HuH-7.5 (cell line): ENCODE measurements at places on chromosomes 2 and 18.

GRCh38 chr18:12862467-12862866 is 21.6 kb downstream of the PTPN2 start:
- DNase-seq: no peak

- DNase-seq: no peak
Measured at GRCh38 chr18:22961156-22961555, 28.0 kb downstream of the RBBP8 start.

DNA sequence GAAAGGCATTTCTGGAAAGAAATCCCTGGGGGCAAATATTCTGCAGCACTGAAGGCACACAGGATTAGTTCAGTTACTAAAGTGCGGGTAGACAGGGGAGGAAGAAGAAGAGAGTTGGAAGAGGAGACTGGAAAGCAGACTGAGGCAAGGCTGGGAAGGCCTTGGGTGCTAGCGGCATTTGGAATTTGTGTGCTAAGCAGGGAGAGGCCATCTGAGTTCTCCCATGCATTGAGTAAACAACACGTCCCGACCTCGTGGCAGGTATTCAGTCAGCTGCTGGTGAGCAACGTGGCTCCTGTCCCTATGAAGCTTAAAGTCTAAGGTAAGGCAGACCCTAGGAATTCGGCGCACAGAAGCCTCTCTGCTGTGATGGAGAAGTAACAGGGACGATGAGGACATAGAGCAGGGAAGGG is 30.7 kb downstream of the ATP8B1 start:
- DNase-seq: no peak

DNA sequence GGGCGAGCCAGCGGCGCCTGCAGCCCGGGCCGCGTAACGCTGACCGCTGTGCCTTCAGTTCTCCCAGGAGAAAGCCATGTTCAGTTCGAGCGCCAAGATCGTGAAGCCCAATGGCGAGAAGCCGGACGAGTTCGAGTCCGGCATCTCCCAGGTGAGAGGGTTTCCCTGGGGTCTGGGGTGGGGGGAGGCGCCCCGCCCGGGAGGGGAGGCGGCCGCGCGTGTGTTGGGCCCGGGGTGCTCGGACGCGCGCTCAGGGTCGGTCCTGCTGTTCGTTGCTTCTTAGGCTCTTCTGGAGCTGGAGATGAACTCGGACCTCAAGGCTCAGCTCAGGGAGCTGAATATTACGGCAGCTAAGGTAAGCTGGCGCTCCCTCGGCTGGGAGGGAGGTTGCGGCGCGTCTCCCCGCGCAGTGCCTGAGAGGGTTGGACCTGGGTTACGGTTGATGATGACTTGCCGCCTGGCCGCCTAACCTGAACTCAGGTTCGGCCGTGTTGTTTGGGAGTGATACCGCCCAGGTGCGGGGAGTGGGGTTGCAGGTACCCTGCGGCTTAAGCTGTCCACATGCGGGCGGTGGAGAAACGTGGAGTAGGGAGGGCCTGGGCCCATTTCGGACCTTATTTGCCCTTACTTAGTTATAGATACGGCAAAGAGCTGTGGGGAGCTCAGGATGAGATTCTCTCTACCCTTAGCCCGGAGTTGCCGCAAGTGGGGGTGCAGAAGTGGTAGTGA is 638 bp downstream of the RPS7 start:
- DNase-seq: no peak

DNA sequence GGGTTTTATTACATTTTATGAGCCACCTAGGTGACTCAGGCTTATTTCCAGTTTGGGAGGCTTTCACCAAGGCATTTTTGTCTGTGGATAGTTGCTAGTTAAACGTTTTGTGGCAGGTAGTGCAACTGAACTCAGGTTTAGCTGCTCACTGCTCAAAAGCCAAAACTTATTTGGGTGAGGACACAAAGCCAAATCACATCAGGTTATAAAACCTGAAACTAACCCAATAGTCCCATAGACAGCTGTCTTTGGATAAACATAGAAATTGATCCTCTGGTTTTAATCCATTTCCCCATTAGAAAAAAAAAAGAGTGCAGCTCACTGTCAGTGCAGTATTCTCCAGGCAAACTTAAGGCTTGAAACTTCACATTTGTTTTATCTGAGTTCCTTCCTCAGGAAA is 362.6 kb upstream of the TFPI start:
- DNase-seq: no peak

DNA sequence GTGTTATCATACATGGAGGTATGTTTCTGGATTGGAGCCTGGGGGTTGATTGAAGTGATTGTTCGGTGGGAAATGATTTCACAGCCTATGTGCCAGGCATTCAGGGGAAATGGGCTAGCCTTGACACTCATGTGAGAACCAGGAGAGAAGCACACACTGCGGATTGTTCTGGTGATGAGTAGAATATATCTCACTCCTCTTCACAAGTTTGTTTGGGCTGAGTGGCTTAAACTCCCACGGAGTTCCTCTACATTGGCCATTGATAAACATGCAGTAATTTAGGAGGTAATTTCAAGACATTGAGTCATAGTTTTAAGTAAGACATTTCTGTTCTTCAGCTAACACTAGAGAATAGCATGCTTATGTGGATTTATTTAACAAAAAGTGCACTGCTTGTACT is 498.9 kb upstream of the NETO1 start:
- no peak for DNase-seq

DNA sequence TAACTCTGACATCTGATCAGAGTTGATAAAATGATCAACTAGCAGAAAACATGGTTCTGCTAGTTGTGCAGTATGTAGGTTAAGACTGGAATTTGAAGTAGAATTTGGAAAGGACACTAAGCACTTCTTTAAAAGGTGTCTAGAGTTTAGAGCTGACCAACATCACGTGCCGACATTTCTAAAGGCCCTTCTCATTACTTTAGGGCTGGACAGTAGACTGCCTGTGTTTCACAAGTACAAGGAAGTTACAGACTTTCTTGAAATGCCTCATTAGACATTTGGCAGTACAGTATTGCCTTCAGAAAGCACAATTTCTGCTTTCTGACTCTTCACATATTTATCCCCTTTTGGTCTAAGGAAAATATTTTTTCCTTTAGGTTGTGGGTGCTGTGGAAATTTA is 255.3 kb downstream of the ZNF385B start:
- DNase-seq: no peak

GRCh38 chr2:84942964-84943421 is 28.0 kb upstream of the KCMF1 start:
- no peak for DNase-seq

- no peak for DNase-seq
Measured at GRCh38 chr2:10691521-10691920, 1.7 kb upstream of the NOL10 start.

DNA sequence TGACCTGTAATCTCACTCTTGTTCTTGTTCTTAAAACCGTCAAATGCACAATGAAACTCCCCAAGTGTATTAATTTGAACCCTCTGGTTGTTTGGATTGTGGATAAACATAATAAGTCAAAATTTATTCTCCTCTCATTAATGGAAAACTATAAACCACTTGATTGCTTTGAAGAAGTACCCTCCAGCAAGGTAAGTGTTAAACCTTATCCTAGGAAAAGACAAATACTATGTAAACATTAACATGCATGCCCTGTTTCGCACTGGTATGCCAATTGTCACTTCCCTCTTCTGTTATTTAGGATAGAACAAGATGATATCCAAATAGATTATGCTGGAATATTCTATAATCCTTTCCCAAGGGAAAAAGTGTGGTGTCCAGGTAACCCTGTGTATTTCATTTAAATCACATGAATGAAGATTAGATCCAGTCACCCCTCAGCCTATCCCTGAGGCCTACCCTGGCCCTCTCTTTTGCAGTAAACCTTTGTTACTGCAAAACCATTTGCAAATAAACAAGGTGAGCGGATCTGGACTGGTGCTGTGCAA is 1.3 kb downstream of the ADI1 start:
- DNase-seq: no peak

GRCh38 chr2:196136151-196136550 is 35.2 kb downstream of the STK17B start:
- no peak for DNase-seq

GRCh38 chr2:64488050-64488974 is 34.4 kb downstream of the LGALSL start:
- DNase-seq: peak; percentile 30

- DNase-seq: no peak
Measured at GRCh38 chr2:152336854-152337510, 2.0 kb downstream of the FMNL2 start.

GRCh38 chr18:9992300-9992972 is 78.6 kb downstream of the VAPA start:
- DNase-seq: no peak

GRCh38 chr2:165406173-165406572 is 63.3 kb upstream of the CSRNP3 start:
- no peak for DNase-seq

DNA sequence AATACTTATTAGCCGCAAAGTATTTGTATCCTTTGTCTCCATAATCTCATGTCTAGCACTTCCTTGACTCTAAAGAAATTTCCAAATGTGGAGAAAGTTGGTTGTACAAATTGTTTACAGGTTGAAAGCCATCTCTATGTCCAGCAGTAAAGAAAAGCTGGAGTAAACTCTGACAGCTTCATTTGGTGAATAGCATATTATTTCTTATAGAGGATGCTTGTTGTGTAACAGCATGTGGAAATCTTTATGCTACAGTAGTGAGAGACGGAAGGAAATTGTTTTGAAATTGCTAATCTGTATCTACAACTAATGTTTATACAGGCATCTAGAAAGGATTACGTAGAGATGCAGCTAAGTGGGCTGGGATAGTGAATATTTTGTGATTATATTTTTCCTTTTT is 78.5 kb downstream of the UGGT1 start:
- no peak for DNase-seq

- DNase-seq: no peak
Measured at GRCh38 chr2:212078103-212078502, 460.5 kb downstream of the ERBB4 start.

- DNase-seq: no peak
Measured at GRCh38 chr2:24558781-24559472, 67.9 kb downstream of the NCOA1 start.

GRCh38 chr2:159891917-159892730 is 94.1 kb upstream of the CD302 start:
- DNase-seq: no peak

DNA sequence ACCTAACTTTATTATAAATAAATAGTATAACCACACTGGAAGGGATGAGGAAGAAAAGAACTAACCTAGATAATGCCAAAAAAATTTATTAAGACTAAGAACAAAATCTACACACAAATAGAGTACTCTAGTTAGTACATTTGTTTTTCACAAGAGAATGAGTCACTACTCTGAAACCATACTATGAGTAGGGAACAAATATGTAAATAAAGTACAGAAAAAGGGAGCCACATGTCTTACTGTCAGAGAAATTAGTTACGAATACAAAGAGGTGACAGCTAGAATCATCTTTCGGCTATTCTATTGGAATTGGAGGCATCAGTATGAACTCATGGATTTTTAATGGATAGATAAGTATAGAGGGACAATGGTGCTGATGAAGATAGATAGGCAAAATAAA is 150.5 kb downstream of the COPS8 start:
- DNase-seq: no peak

DNA sequence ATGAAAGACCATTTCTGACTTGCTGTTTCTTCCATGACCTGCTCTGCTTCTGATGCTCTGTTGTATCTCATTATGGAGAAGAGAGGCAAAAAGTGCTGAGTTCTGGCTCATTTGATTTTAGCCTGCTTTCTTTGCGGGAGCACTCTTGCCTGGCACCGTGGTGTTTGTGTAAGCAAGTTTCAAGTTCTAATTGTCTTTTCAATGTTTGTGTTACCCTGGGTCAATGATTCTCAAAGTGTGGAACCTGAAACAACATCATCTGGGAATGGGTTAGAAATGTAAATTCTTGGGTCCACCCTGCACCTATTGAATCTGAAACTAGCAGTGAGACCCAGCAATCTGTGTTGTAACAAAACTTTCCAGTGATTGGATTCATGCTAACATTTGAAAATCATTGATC is 85.5 kb upstream of the STON1 start:
- no peak for DNase-seq

GRCh38 chr18:52822160-52822559 is 482.2 kb downstream of the DCC start:
- no peak for DNase-seq

GRCh38 chr2:179711375-179711774 is 150.0 kb downstream of the ZNF385B start:
- no peak for DNase-seq

- no peak for DNase-seq
Measured at GRCh38 chr2:217382794-217383193, 522.9 kb upstream of the TNP1 start.

- DNase-seq: no peak
Measured at GRCh38 chr2:160647967-160648685, 154.5 kb upstream of the RBMS1 start.

DNA sequence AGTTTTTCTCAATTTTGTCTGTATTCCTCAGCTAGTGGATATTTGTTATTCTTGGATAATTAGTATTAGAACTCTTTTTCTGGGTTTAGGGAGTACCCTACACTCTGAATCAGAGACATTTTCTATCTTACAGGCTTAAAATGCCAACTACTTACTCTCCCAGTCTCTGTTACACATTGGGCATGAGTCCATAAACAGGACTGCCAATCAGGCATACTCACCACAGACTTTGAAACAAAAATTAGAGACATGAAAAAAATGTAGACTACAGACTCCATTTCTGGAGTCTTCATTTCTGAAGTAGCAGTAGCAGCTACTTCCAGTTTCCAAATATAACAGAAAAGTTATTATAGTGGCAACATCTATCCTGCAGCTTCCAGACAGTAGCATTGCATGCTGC is 279.7 kb downstream of the MBD5 start:
- DNase-seq: no peak

DNA sequence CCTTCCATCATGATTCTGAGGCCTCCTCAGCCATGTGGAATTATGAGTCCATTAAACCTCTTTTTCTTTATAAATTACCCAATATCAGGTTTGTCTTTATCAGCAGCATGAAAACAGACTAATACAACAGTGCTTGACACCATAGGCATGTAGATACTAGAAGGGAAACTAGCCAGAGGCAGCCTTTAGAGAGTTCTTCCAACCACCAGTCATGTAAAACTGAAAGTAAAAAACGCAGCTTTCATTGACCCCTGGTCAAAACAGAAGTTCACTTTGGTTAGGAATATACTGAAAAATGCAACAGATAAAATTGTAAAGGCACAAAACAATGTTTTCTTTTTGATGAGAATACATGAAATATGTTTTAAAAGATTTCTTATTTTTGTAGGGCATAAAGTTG is 122.8 kb upstream of the L3MBTL4 start:
- DNase-seq: no peak

DNA sequence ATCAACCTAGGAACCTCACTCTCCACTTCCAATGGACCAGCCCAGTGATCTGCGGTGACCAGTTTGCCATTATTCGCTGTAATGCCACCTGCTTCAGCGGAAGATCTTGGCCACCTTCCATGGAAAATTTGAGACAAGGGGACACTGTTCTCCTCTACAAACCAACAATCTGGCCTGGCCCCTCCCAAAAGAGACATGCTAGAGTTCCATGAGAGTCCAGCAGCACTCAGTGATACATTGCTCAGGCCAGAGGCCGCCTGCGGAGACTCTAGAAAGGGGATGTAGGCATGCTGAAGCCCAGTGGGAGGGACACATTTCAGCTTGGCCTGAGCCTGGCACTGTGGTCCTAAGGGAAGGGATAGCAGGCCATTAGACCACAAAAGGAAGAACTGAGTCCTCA is 58.3 kb downstream of the COL6A3 start:
- DNase-seq: no peak

- no peak for DNase-seq
Measured at GRCh38 chr2:37573451-37574388, 97.7 kb downstream of the CDC42EP3 start.

- peak; percentile 52 for DNase-seq
Measured at GRCh38 chr2:232333361-232334135, 45.0 kb upstream of the ALPP start.

- DNase-seq: peak; percentile 3
Measured at GRCh38 chr2:50746526-50746925, 285.4 kb downstream of the NRXN1 start.
